Panc1 (cell line): ENCODE measurements at places on chromosomes 5 and 9.

- no peak for DNase-seq
These were observed 69.6 kb upstream of the TGFBR1 start for GRCh38 chr9:99035313-99035712.

DNA sequence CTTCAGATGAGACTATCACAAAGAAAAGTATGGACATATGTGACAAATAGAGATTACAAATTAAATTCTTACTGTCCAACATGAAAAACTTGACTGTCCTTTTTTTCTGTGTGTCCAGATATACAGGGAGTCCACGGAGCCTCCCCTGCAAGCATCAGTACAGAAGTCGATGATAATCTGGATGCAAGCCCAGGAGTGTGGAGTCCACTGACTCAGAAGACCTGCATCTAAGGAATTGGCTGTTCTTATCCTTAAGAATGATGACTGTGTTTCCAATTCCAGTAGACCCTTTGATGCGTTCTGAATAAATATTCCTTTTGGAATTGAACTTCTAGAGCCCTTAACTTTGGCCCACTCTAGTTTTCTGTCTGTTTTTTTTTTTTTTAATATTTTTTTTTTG lies 56.7 kb upstream of the TAF11L2 start:
- DNase-seq: no peak

DNA sequence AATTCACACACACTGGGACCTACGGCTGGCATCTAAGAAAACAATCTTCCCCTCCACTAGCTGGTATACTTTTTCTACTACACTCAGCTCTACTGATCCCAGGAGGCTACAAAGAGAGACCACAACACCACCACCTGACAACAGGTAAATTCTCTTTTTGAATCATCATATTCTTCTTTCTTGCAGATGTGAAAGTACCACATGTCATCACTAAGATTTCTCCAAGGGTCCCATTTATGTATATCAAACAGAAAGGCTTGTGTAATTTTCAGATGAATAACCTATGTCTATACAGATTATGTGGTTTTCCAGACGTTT lies 25.1 kb downstream of the PUM3 start:
- DNase-seq: no peak

DNA sequence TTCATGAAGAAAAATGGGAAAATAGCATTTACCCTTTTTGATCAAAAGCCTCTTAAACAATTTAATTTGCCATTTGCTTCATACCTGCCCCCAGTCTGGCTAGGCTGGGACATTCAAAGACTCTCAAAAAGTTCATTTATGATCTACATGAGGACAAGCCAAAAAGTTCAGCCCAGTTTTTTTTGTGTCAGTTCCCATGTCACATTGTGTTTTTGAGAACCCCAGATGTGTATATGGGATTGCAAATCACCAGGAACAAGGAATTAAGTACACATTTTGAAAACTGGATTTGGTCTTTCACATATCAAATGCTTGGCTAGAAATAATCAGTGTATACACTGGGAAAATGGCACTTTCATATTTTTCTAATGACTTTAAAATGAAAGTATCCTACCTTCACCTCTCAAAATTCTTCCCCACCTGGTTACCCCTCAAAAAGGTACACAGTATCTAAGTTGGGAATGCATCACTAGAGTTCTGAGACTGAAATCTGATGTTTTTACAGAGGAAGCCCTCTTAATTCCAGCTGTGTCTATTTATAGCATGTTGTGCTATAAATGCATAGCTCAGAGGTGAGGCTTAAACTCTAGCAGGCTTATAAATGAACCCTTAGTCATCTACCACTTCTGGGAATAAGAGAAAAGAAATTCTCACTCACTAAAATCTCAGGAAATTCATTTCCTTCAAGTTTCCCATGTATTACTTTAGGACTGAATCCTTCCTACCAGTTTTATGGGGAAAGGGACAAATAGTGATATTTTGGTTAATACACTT lies 9.3 kb downstream of the STOM start:
- DNase-seq: no peak

GRCh38 chr9:94287877-94288513 lies 28.9 kb downstream of the ZNF169 start:
- DNase-seq: no peak

GRCh38 chr9:111483439-111483857 lies 735 bp downstream of the ECPAS start:
- DNase-seq: no peak

GRCh38 chr5:1282131-1282992 lies 12.5 kb downstream of the TERT start:
- DNase-seq: no peak

- DNase-seq: no peak
These were observed 282.7 kb downstream of the ENC1 start for GRCh38 chr5:74357827-74358226.
